Peyer's patch (tissue), 4 donors: ENCODE measurements at places on chromosomes 13 and 19. TPM values are rescaled to one million over a fixed set of nuclear protein-coding genes. Genes with fewer than 3 reads are reported as not detected.

- DNase-seq, result peak; percentile 59
Measured at GRCh38 chr13:97226788-97227627, 4.9 kb downstream of the MBNL2 start.

GRCh38 chr19:51521781-51522180 lies 9.7 kb downstream of the SIGLEC6 start:
- DNase-seq, result no peak

ZNF85 gene
- total RNA-seq, result 3.2 TPM

DNA sequence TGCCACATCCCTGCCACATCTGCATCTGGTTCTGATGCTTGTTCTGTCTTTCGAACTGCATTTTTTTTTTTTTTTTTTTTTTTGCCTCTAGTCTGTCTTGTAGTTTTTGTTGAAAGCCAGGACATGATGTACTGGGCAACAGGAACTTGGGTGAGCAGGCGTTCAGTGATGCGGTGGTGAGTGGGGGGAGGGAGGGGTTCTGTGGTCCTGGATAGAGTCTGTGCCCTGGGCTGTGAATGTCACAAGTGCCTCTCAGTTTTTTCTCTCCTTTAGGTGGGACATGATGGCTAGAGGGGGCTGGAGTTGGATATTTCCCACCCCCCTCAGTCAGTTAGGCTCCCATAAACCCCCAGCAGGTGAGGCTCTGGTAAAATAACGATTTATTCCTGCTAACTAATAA lies 3.5 kb downstream of the CEACAM4 start:
- no peak for DNase-seq

DNA sequence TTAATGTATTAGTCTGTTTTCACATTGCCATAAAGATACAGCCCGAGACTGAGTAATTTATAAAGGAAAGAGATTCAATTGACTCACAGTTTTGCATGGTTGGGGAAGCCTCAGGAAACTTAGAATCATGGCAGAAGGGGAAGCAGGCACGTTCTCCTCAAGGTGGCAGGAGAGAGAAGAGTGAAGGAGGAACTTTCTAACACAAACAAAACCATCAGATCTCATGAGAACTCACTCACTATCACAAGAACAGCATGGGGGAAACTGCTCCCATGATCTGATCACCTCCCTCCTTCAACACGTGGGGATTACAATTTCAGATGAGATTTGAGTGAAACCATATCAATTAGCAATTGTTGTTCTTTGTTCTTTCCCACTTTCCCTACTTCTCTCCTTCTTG lies 689.0 kb upstream of the SLITRK1 start:
- no peak for DNase-seq

DNA sequence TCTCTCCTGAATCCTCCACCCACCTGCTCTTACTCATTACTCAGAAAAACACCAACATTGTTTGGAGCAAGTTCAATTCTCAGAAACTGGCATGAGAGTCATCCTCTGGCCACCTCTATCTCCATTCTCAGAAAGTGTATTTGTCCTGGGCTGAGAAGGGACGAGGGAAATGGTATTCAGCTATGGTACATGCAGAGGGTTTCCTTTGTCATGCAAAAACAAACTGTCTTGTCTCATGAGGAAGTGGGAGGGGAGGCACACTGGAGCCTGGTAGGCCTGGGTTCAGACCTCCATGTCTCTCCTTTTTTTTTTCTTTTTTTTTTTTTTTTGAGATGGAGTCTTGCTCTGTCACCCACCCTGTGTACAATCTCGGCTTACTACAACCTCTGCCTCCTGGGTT lies 31.9 kb upstream of the LILRA2 start:
- DNase-seq, result no peak

GRCh38 chr19:1073063-1073955 lies 6.3 kb downstream of the ARHGAP45 start:
- DNase-seq, result peak; percentile 50

DNA sequence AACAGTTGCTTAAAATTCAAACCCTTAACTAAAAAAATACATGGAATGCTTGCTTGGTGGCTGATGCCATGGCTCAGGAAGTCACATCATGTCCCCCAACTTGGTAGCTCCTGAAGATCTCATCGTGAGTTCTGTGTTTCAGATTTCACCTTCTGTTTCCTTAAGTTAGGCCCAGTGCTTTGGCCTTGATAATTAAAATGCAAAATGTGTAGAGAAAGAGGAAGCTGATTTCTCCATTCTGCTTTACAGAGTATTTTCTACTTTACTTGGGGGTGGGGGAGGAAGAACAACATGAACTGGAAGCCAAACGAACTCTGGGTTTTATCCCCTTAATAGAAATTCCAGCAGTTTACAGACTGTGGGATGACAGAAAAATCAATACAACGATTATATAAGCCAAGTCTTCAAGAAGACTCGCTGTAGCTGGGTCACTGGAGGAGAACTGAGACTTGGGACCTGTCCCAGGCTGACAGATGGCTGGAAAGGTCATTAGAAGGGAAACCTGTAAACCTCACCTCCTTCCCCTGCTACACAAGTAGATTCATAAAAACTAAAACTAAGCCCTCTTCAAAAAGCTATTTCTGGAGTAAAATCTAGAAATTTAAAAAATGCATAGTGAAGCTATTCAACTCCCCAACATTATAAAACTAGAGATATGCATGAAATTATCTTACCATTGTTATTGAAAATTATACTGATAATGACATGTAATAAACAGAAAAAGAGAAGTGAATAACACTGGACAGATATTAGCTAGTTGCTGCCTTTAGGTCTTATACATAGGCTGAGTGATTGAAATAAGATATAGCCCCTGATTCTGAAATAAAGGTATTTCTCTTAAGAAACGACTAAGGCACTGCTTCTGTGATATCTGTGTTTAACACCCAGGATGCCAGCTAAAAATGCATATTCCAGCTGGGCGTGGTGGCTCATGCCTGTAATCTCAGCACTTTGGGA lies 22.1 kb upstream of the GGACT start:
- no peak for DNase-seq

CACTIN gene
- total RNA-seq, result 60.2 TPM

DNA sequence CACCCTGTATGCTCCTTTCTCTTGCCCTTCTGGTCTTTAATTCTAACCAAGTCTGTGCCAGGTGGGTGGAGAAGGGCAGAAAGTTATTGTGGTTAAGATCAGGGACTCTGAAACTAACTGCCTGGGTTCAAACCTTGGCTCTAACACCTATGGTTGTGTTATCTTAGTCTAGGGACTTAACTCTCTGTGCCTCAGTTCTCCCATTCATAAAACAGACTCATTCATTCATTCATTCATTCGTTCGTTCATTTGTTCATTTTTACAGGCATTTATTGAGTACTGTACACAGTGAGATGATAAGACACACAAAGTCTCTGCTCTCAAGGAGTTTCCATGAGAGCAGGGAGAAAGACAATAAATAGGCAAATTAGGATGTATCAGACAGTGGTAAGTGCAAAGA lies 30.1 kb downstream of the SOX21 start:
- no peak for DNase-seq

MFSD12 gene
- total RNA-seq, result 146 TPM

CELF5 gene
- total RNA-seq, result not detected

DNA sequence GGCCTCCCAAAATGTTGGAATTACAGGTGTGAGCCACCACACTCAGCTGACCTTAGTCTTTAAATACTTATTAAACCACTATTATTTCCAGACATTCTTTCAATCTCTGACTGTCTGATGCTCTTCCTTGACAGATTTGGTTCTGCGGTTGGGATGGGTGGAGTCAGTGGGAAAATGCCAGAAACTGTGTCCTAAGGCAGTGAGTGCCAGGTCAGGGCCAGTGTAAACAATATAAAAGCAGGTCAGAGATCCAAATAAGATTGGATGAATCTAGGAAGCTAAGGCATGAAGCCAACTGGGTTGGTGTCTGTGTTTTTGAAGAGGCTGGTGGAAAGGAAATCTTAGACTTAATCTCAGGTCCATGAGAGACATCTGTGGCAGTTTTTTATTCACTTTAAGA lies 74.7 kb downstream of the KLF5 start:
- DNase-seq, result no peak

ZNF563 gene
- total RNA-seq, result 9.1 TPM

DNA sequence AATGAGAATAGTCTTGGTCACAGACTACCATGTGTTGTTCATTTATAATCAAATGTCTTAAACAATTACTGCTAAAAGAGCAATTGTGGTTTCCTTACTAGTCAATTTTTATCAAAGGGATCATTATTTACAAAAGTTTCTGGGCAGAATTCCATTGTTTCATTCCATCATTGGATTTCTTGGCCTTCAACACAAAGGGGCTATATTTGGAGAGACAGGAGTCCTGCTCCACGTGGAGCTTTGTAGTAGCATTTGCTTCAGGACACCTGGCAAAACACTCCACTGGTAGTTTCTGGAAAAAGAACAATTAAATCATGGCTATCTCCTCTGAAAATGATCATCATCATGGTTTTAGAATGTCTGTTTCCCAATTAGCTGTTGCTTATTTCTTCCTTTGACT lies 22.3 kb upstream of the STARD13 start:
- DNase-seq, result no peak

DNA sequence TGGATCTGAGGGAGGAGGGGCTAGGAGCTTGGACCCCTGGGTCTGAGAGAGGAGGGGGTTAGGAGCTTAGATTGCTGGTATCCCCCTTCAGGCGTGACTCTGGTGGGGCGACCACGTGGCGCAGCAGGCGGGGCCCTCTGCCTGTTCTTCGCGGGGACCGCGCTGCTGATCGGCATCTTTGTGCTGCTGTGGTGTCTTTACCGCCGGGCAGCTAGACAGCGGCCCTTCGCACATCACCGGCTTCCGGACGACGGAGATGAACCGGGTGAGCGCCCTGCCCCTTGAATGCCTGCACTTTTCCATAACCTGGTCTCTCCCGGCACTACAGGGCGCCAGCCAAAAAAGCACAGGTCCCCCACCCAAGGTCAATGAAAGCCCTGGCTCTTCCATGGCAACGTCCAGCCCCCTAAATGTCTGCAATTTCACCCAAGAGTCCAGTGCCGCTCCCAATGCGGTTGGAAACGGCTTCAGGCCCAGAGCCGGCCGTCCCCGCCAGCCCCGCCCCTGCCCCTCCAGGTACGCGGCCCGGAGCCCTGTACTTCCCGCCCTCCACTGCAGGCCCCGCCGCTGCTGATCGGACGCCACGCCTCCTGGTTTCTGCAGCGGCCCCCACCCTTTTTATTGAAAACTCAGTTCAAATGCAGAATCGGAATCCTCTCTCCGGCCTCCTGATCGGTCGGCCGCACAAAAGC lies 2.8 kb downstream of the GFY start:
- DNase-seq, result no peak

FGF22 gene
- not detected for total RNA-seq

DNA sequence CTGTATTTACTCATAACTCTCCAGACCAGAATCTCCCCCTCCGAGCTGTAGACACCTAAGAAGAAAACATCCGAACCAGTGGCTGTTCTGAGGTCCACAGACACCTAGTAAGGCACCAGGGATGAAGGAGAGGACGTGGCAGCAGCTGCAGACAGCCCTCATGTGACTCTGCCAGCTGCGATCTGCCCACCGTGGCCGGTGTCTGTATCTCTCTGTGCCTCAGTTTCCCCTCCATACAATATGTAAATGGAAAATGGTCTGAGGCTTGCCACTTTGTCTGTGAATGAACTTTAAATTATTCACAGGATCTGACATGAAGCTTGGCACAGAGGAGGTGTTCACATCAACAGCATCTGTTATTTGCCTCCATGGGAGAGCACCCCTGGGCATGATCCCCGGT lies 2.4 kb downstream of the CEACAM4 start:
- DNase-seq, result no peak

- DNase-seq, result no peak
Measured at GRCh38 chr19:7068599-7068998, 904 bp upstream of the ZNF557 start.

- no peak for DNase-seq
Measured at GRCh38 chr19:18309525-18310064, 13.3 kb downstream of the LSM4 start.

DNA sequence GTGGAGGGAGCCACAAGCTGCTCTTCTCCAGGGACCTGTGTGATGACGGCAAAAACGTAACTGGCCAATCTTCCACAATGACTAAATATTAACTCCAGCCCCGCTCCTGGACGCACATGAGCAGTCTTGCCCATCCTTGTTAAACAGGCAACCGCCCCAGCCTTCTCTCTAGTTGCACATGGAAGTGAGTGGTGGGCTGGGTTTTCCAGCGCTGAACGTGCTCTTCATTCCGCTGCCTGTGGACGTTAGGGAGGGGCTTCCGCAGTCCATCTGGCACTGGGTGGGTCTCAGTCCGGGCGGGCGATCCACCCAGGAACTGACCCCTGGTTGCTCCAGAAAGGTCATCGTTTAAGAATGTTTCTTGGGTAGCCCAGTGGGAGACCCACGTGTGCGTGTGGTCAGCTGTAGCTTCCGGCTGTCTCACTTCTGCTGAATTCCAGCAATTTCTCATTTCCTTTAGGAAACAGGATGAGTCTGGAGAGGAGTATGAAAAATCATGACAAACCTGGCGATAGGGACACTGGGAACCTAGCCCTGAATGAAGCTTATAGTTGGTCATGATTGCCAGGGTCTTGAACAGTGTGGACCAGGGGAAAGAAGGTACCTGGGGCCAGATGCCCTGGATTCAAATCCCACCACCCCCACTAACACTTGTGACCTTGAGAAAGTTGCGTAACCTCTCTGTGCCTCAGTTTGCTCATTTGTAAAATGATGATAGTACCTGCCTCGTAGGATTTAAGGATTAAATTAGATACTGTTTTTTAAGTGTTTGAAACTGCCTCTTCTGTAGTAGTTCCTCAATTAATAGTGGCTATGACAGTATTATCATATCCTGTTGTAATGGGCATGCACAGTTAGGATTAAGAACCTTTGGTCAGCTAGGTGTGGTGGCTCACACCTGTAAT lies 92.6 kb downstream of the SIPA1L3 start:
- DNase-seq, result no peak

KANK3 gene
- total RNA-seq, result 16.5 TPM

DNA sequence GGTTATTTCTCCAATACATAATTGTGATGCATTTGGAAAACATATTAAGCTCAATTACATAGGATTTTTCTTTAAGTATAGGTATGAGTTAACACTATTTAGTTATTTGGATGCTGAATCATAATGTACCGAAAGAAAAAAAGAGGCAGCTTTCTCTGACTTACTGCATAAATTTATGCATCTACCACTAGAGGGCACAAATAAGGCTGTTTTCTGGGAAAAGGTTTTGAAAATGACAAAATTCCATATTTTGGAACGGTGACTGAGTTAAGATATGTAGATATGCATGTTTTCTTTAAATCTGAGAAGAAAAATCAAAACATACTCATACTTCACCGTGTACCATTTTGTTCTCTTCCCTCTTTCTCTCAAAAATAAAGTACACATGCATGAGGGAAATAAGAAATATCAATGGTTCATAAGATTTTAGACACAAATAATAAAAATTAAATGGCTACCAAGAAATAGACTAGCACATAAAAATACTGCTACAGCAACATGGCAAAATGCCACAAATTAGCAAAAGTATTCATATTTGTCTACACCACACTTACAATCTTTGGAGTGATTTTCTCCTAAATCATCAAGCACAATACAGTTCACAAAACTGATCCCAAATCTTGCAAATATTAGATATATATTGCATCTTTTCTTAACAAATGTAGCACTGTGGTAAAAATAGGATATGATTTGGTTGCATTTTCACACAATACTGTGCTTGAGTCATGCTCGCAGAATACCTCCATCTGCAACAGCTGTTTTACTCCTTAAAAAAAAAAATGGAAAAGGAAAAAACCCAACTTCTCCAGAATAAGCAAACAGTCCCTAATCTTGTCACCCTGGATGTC lies 260.0 kb downstream of the FGF14 start:
- DNase-seq, result no peak
